ENCODE measurements at places on chromosomes 11 and 22.

DNA sequence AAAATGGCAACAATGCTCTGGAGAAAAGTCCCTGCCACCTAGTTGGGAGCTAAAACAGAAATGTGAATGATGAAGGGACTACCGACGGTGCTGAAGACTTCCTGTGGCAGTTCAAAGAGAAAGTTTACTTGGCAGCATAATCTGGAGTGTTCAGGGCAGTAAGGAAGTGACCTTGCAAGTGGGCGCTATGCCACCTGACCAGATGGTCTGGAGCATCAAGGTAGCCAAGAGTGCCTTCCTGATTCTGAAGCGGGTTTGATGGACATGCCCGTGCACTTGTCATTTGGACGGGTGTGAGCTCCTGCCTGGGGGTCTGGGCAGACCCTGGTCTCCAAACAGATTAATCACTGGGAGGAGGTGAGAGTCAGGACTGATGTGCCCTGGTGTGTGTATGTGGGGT lies 1.8 kb upstream of the SNX19 start:
- no peak for DNase-seq

- no peak for DNase-seq
Observed at GRCh38 chr22:25166266-25167040, 33.2 kb upstream of the CRYBB3 start.

- DNase-seq: no peak
Observed at GRCh38 chr11:72146625-72147024, 11.1 kb downstream of the FOLR3 start.

DNA sequence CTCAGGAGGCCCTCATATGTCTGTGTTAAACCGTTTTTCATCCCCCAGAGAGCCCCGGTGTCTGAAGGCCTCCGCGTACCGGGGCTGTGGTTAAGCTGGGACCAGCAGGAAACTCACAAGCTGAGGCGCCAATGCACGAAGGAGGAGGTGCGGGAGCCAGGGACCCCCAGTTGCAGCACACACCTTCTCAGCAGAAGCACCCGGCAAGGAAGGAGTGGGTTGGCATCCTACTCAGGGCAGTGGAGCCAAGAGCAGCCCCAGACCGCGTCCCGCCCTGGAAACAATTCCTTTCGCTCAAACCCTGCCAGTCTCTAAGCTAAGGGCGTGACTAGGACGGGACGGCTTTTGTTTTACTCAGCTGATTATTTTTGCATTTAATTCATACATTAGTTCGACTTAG lies 726.9 kb downstream of the BRD1 start:
- no peak for DNase-seq

DNA sequence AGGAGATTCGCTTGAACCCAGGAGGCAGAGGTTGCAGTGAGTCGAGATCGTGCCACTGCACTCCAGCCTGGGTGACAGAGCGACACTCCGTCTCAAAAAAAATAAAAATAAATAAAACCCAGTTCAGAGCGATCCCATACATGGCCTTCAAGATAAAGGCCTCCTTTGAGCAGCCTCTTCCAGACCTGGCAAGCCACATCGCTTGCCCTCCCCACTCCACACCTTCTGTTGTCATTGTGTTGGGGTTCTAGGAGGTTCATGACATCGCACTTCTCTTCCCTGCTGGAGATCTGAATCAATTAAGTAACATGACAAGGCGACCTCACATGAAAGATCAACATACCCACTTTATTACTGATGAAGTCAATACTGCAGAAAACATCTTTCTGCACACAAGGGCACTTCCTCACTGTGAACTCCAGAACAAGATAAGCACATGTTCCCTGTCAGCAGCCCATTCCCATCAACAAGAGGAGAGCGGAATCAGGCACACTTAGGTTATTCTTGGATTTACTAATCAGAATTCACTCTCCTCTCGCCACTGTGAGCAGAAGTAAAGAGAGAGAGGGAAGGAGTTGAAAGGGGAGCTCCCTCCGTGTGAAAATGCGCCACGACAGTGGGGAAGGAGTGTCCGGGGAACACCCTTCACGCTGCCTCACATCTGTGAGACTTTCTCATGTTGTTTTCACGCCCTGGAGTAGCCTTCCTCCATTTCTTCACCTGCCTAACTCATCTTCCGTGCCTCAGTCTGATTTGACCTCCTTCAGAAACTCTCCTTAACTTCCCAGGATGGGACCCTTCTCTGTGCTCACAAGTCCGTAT lies 38.3 kb downstream of the SC5D start:
- DNase-seq: no peak

GRCh38 chr11:127451861-127452260 lies 451.3 kb upstream of the KIRREL3 start:
- DNase-seq: no peak

DNA sequence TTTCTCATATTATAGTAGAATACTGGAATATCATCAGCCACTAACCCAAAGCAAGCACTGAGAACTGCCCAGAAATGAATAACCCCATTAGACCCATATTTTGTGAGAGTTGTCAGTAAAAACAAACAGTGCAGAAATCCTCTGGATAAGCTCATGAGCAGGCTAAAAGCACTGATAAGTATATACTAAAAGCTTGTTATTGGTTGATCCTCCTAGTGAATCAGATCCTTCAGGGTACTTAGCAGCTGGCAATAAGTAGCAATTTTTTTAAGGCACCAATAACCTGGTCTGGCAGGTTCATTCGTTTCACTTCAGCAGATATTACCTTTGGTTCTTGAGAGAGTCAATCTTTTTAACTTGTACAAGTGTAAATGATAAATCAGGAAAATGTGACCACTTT lies 1.2 kb downstream of the NOX4 start:
- no peak for DNase-seq

DNA sequence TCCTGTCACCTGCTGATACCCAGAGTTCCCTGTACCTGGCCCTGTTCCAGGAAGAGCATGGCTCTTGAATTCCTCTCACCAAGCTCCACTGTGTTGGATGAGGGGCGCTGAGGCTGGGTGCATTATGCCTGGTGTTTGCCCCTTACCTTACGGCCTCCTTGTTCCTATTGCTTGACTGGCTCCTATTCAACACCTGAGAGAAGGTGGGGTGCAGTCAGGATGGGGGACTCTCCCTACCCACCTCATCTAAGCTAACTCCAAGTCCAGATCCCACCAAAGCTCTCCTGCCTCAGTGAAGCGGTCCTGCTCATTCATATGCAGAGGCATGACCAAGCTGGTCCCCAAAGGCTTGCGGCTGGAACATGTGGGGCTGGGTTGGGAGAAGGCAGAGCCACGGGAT lies 35.8 kb upstream of the RIC3 start:
- no peak for DNase-seq

- no peak for DNase-seq
Observed at GRCh38 chr11:88308576-88308975, 29.0 kb downstream of the CTSC start.

DNA sequence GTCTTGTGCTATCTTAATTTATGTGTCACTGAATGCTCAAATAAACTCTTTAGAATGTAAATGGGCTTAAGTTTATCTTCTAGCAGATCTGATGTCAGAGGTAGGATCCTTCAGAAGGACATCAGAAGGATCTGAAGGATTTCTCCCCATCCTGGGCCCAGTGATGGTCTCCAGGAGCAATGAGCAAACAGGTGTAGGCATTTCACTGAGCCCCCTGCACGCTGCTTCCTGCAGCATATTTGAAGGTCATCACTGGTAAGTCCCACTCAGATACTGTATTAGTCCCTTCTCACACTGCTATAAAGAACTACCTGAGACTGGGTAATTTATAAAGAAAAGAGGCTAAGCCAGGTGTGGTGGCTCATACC lies 4.5 kb downstream of the GSTP1 start:
- DNase-seq: no peak

- DNase-seq: no peak
Observed at GRCh38 chr22:19958083-19959042, 16.7 kb upstream of the TXNRD2 start.
